GM12892 (cell line): ENCODE measurements at places on chromosomes 1 and 21.

- no peak for DNase-seq
Observed at GRCh38 chr1:17979815-17980214, 127.8 kb upstream of the IGSF21 start.

DNA sequence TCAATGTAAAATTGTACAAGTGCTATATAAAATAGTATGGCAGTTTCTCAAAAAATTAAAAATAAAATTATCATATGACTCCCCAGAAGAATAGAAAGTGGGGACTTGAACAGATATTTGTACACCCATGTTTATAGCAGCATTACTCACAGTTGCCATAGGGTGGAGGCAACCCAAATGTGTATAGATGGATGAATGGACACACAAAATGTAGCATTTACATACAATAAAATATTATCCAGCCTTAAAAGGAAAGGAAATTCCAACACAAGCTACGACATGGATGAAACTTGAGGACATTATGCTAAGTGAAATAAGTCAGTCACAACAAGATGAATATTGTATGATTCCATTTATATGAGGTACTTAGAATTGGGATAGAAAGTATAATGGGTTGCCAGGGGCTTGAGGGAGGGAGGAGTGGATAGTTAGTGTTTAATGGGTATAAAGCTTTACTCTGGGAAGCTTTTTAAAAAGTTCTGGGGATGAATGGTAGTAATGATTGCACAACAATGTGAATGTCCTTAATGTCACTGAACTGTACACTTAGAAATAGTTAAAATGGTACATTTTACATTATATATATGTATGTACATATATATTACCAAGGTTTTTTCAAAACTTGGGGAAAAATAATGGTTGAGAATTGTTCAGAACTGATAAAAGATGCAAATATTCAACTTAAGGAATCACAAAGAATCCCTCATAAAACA is 53.0 kb upstream of the ADORA3 start:
- DNase-seq, result no peak

DNA sequence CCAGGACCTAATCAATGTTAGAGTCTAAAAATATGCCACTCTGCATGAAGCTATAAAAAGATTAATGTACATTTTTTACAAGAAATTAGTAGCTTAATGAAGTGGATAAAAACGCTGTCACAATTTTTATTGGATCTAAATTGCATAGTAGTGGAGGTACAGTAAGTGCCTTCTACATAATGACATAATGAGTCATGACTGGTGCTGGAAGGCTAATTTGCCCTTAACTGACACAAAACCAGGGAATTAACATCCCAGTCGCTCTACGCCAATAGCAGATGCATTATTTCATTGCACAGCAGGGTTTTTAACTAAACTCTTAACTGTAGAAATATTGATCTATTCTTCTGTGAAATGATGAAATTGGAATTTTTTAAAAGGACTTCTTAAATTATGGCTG is 33.3 kb downstream of the RRAGC start:
- DNase-seq, result no peak

- no peak for DNase-seq
Observed at GRCh38 chr1:67908250-67908936, 75.1 kb upstream of the GNG12 start.

DNA sequence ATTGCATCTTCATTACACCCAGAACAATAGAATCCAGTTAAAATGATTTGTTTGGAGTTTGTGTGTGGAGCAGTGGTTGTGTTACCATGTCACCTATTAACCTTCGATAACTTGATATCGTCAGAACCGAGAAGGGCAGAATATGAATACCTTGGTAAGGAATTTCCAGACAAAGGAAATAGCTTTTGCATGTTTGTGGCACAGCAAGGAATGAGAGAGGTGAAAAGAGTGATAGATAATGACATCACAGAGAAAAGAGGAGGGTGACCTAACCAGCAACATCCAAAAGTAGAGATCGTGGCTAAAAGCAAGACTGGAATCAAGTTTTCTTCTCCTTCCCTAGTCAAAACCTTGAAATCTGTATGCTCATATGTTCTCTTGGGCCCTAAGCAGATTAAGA is 244.6 kb upstream of the NEGR1 start:
- DNase-seq, result no peak

GRCh38 chr1:36565576-36566501 is 83.1 kb upstream of the CSF3R start:
- no peak for DNase-seq

DNA sequence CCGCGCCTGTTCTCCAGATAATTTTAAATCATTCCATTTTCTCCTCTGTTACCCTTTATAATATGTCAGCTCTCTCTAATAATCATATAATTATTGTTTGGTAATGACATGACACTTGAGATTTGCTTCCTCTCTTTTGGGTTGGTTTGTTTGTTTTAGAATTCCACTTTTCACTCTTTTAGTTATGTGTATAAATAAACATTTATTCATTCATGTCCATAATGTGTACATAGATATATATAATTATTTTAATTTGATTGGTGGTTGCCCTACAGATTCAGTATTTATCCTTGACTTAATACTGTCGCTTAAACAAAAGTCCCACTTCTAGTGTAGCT is 93.4 kb upstream of the FMN2 start:
- no peak for DNase-seq

DNA sequence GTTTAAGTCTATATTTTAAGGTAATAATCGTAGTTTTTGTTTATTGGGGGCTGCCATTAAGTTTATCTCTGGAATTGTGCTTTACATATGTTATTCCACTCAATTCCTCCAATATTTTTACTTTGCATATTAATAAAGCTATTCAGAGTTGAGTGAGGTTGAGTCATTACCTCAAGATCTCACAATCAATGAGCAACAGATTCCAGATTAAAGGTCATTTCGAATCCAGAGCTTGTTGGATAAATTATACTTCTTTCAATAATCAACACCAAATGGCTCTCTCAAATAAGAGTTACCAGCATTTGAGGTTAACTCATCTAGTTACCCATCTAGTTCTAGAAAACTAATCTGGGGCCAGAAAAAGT is 16.7 kb downstream of the RGS4 start:
- no peak for DNase-seq

DNA sequence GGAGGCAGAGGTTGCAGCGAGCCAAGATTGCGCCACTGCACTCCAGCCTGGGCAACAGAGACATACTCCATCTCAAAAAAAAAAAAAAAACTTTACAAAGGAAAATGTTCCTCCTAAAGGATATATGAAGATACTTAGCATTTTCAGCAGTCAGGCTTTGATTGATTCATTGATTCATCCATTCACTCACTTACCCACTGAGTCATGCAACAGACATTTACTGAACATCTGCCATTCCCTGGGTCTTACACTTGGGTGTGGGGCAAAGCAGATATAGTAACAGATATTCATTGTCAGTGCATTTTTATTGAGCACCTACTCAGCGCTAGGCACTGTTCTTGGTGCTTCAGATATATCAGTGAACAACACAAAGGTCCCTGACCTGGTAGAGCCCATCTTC is 5.6 kb upstream of the LACTBL1 start:
- no peak for DNase-seq

DNA sequence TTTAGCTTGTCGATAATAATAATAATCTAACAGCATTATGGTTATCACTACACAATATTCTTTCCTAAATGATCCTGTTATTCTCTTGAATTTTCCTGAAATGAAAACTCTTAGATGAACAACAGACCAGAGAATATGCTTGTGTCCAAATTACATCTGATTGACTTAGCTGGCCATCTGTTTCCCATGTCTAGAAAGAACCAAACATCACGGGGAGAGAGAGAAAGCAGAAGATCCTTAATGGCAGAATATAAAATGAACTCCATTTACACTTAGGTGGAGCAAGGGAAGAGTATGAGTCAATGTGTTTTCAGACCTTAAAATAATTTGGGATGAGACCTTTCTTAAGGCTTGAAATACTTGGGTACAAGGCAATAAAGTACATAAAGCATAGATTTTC is 162.2 kb downstream of the DSCAM start:
- DNase-seq, result no peak

- DNase-seq, result no peak
Observed at GRCh38 chr1:213618094-213618493, 369.7 kb upstream of the PROX1 start.

DNA sequence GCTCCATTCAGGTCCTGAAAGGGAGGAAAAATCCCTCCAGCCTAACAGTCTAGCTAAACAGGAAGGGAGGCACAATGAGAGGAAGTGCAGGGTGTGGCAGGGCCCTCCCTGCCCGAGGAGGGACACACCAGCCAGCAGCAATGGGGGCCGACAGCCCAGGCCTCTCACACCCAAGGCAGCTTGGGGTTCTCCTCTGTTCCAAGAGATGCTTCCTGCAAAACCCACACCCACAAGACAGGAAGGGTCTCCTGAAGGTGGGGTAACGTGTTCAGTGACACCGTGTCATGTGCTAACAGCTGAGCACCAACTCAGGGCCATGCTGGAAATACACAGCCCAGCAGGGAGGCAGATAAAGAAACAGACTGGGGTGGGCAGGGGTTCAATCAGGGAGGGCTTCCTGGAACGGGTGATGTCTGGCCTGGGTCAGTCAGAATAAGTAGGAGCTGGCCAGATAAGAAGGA is 10.2 kb downstream of the ECE1 start:
- DNase-seq, result no peak

- no peak for DNase-seq
Observed at GRCh38 chr1:183604815-183605214, 14.6 kb upstream of the NCF2 start.

DNA sequence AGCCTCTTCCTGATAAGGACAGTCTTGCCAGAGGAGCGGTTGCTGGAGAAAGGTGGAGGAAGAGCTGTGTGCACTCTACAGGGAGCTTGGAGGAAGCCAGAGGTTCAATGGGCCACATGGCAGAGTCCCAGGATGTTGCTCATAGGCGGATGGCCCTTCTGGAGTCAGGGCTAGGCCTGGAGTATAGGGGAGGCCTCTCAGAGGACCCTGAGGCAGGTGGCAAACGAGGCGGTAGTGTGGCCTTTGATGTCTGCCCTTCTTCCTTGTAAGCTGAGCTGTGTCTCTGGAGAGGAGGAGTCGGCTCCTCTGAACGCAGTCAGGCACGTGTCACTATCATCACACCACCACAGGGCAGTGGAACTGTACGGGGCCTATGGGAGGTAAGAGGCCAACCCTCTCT is 8.6 kb downstream of the PKP1 start:
- no peak for DNase-seq

DNA sequence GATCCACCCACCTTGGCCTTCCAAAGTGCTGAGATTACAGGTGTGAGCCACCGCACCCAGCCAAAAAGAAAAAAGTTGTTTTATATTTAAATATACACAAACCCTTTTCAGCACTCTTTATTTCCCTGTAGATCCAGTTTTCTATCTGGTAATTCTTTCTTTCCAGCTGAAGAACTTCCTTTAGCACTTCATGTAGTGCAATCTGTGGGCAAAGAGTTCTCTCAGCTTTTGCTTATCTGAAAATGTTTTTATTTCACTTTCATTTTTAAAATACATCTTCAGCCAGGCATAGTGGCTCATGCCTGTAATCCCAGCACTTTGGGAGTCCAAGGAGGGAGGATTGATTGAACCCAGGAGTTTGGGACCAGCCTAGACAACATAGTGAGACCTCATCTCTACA is 28.5 kb upstream of the HYI start:
- DNase-seq, result no peak

- DNase-seq, result no peak
Observed at GRCh38 chr1:203103216-203103615, 17.4 kb upstream of the MYOG start.

- no peak for DNase-seq
Observed at GRCh38 chr1:160354388-160354985, 11.3 kb downstream of the NCSTN start.

DNA sequence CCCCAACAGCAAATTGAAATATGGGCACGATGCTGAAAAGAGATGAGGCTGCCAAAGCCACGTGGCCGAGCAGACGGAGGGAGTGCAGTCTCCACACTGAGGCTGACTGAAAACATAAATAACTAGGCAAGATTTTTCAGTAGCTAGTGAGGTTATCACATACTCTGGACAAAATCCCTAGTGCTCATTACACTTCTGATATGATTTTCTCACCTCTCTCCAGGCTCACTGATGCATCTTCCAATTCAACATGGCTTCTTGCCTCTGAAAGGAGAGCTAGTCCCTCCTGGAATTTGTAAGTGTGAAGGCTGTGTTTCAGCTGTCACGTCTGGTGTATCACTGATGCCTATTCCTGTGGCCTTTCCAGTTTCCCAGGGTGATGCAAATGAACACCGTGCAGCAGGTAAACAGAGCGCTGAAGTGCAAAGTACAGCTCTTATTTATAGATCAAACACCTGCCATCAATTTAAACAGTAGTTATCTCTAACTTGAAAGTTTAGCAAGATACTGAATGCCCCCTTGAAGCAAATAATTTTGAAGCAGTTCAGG is 656.1 kb downstream of the KIF26B start:
- DNase-seq, result no peak
